ENCODE measurements at places on chromosomes 1 and 21. TPM values are rescaled to one million over a fixed set of nuclear protein-coding genes. Genes with fewer than 3 reads are reported as not detected.
A peak's percentile ranks its signal among the peaks of the same experiment; 100 is the strongest.

DNA sequence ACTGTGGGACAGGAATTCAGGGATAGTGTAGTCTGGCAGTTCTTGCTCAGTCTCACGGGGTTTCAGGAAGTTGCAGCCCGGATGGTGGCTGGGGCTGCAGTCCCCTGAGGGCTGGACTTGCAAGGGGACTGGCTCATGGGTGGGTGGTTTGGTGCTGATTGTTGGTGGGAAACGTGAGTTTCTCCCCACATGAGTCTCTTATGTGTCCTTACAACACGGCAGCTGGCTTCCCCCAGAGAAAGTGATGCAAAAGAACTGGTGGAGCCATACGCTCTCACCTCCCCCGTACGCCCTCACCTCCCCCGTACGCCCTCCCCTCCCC is 64.9 kb downstream of the EVA1C start:
- no peak for DNase-seq
- H3K27ac ChIP-seq: no peak overlapping the region
- peaks cover 6% of the 10 kb centered on the region for H3K36me3 ChIP-seq
- H3K4me3 ChIP-seq: no peak overlapping the region
- H3K27me3 ChIP-seq: no peaks in the 10 kb centered on the region

- H3K4me1 ChIP-seq: no peaks in the 10 kb centered on the region
- DNase-seq: no peak
- no peaks in the 10 kb centered on the region for H3K36me3 ChIP-seq
Measured at GRCh38 chr1:15051882-15052528, 101.5 kb upstream of the TMEM51 start.

DNA sequence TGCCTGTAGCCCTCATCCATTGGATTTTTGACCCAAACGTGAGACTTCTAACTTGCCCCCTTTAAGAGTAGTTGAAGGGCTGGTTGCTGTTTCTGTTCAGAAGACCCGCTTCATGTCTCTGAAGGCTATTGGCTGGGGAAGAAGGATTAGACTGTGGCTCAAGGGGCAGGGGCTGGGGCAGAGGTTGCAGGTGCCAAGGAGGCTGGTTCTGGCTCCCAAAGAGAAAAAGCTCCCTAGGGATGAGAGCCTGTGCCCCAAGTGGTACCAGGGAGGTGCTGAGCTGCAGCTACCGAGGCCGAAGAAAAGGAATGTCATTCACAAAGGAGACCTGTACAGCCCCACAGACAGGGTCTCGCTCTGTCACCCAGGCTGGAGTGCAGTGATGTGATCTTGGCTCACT is 5.8 kb downstream of the WNT3A start:
- no peak for DNase-seq
- H3K27ac ChIP-seq: no peak overlapping the region
- peaks cover 22% of the 10 kb centered on the region for H3K27me3 ChIP-seq
- no peaks in the 10 kb centered on the region for H3K36me3 ChIP-seq
- no peak overlapping the region for H3K4me3 ChIP-seq

DNA sequence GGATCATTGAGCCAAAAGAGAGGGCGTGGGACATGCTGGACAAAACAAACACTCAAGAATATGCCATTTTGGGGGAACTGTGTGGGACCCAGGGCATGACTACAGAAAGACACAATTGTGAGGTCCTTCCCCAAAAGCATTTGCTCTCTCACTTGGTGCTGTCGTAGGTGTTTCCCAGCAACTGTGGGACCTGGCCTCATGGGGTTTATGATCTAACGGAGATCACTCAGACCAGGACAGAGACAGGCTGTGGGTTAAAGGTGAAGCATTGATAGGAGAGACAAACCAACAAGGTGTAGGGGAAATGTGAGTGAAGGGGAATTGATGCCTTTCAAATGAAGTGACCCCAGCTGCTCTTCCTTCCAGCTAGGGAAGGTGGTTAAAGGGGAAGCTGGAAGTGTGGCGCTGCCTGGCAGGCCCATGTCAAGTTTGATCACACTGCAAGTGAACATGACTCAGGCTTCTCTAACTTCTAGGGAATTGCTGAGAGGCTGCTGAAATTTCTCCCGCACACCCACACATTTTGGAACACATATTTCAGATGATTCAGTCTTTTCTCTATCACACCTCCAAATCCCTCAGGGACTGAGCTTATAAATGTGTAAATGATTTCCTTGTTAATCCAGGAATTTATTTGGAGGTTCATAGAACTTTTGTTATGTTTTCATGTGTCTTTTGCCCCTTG is 30.2 kb downstream of the TRAF5 start:
- no peak for DNase-seq
- no peaks in the 10 kb centered on the region for H3K27me3 ChIP-seq
- no peak overlapping the region for H3K4me3 ChIP-seq

DNA sequence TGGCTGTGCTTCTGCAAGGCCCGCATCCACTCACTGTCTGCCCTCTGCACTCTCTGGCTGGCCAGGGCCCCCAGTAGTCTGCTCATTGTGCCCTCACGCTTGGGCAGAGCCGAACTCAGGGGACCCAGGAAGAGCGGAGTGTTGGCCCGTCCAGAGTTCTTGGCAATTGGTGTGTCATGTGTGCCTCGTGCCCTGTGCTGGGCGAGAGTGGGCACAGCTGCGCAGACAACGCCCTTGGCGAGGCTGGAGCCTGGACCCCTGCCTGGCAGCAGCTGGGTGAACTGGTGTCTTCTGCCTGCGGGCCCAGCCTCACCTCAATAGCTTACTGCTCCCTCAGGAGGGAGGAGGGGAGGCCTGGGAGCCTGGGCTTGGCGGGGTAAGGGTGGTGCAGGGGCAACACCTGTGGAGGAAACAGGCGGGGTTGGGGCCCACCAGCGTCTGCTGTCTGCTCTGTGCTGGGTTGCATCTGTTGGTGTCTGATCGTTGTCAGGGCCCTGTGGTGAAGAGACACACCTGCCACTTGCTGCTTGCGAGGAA is 2.1 kb downstream of the GUK1 start:
- no peak for DNase-seq
- no peak overlapping the region for H3K27ac ChIP-seq
- H3K4me1 ChIP-seq: peaks cover 60% of the 10 kb centered on the region
- H3K36me3 ChIP-seq: peaks cover 38% of the 10 kb centered on the region

GRCh38 chr1:35278886-35279554 is 10.5 kb downstream of the ZMYM4 start:
- no peaks in the 10 kb centered on the region for H3K36me3 ChIP-seq
- H3K27me3 ChIP-seq: no peaks in the 10 kb centered on the region
- H3K4me3 ChIP-seq: no peak overlapping the region
- no peak for DNase-seq
- H3K27ac ChIP-seq: no peak overlapping the region
- no peaks in the 10 kb centered on the region for H3K4me1 ChIP-seq

- DNase-seq: no peak
- H3K4me1 ChIP-seq: peaks cover 3% of the 10 kb centered on the region
Measured at GRCh38 chr1:173996995-173997394, 25.2 kb downstream of the RC3H1 start.

DNA sequence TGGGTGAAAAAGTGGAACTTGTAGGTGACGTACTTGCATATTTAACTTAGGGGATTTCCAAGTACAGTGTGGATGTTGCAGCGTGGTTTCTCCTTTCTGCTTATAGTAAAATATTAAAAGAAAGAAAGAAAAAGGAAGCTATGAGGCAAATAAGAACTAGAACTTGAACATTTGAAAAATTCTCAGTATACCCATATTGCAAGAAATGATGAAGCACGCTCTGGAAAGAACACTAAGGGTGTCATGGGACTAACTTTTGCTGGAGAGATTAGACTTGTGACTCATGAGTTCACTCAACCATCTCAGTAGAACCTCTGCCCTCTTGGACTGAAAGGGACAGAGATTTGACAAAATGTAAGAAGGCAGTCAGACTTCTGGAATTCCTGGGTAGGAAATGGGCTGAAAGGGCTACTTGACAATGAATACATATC is 704.5 kb upstream of the ADGRL4 start:
- no peak overlapping the region for H3K4me3 ChIP-seq
- no peak for DNase-seq
- no peak overlapping the region for H3K27ac ChIP-seq

- H3K36me3 ChIP-seq: peaks cover 54% of the 10 kb centered on the region
- no peaks in the 10 kb centered on the region for H3K4me1 ChIP-seq
- no peak for DNase-seq
- H3K27ac ChIP-seq: no peak overlapping the region
Measured at GRCh38 chr21:33510826-33511225, 19.3 kb upstream of the DNAJC28 start.

DNA sequence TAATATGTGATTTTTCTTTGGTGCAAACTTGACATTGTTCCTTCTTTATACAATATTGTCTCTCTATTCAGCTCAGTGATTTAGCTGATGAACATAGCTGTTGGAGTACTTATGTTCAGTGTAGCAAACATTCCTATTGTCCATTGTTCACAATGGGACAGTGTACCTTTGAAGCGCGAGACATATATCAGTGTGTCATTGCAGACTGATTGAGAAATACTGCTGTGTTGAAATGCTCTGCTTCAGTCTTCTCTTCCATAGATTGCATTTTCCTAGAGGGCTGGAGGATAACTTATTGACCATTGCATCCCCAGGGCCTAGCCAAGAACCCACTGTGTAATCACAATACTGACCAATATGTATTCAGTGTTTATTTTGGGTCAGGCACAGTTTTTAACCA is 46.5 kb downstream of the HLX start:
- H3K4me3 ChIP-seq: no peak overlapping the region
- no peak for DNase-seq

GRCh38 chr21:14591882-14592281 is 45.8 kb upstream of the SAMSN1 start:
- no peaks in the 10 kb centered on the region for H3K27me3 ChIP-seq
- H3K4me3 ChIP-seq: no peak overlapping the region
- DNase-seq: peak; percentile 6
- H3K27ac ChIP-seq: no peak overlapping the region
- H3K4me1 ChIP-seq: peaks cover 10% of the 10 kb centered on the region

GRCh38 chr1:206070627-206071304 is 17.8 kb downstream of the RHEX start:
- no peaks in the 10 kb centered on the region for H3K27me3 ChIP-seq
- no peak for DNase-seq
- no peak overlapping the region for H3K4me3 ChIP-seq
- H3K4me1 ChIP-seq: peaks cover 7% of the 10 kb centered on the region
- H3K36me3 ChIP-seq: no peaks in the 10 kb centered on the region
- H3K27ac ChIP-seq: no peak overlapping the region

DNA sequence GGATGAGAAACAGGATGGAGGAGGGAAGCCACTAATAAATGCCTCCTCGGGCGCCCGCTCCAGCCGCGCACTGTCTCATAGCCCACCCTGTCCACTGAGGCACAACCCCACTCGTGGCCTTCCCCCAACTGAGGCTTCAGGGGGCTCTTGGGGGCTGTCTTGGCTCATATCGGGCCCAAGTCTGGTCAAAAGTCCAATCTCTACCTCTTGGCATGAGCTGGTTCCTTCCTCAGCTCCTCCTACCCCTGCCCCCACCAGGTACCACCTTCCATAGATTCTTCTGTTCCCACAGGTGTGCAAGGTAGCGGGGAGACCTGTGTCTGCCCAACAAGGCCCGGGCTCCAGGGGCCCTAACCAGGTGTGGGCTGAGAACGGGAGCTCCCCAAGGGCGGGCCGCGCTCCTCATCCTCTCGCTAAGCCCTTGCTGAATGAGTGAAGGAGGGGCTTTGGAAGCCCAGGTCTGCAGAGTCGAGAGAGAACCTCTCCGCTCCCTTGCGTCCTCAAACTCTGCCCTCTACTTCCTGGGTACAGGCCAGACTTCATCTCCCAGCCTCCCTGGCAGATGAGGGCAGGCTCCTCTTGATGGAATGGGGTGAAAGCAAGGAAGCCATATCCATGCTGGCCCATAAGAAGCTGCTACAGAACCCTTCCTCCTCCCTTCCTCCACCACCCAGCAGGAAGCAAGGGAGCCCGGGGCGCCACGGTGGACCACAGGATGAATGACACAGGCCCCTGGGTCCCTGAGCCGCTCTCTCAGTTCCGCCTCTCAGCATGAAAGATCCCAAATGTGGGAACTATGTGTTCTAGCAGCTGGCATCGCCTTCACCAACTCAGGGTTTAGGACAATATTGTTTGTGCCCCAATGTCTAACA is 74.7 kb downstream of the PSMG1 start:
- DNase-seq: no peak
- no peak overlapping the region for H3K4me3 ChIP-seq
- H3K4me1 ChIP-seq: no peaks in the 10 kb centered on the region
- H3K27me3 ChIP-seq: no peaks in the 10 kb centered on the region

Gene PGBD5
- total RNA-seq: not detected

Gene CHD1L
- 22.0 TPM for total RNA-seq

Gene OR2T11
- total RNA-seq: not detected

Gene TAS1R1
- total RNA-seq: not detected

Gene PRAMEF14
- total RNA-seq: not detected

Gene RORC
- 3.7 TPM for total RNA-seq

Gene PDZK1IP1
- not detected for total RNA-seq

Gene TLR5
- 2.1 TPM for total RNA-seq

Gene CLCC1
- total RNA-seq: 8.6 TPM

Gene OR10J1
- not detected for total RNA-seq
